ENCODE measurements at places on chromosomes 11 and 22.

DNA sequence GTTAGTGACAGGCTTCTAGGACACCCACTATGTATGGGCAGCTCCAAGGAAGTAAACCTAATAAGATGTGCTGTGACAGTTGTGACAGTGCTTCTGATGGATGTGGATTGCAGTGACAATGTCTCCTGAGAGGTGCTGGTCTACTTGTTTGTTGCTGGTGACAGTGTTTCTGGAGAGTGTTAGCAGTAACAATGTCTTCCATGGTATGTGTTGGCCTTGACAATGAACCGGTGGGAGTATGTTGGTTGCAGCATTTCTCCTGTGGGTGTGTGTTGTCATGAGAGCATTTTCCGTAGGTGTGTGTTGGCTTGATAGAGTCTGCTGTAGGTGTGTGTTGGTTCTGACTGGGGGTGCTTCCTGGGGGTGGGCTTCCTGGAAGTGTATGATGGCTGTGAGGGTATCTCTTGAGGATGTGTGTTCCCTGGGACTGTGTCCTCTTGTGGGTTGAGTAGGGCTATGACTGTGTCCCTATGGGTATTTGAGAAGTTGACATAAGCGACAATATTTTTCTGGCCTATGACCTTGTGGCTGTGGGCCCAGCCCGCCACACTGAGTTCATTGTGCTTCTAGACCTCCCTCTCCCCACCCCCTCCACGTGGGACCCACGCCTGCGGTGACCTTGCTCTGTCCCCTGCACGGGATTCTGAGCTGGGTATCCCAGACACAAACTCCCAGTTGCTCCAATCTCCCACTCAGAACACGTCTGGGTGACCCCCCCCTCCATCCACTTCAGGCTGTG, 1.2 kb downstream of the DCHS1 start:
- DNase-seq, result no peak

- DNase-seq, result no peak
These were observed 1.1 kb upstream of the SAMM50 start for GRCh38 chr22:43953988-43954785.

GRCh38 chr11:110778343-110778742, 66.1 kb upstream of the ARHGAP20 start:
- no peak for DNase-seq

- no peak for DNase-seq
These were observed 52.0 kb upstream of the CHRNA10 start for GRCh38 chr11:3723014-3723708.

DNA sequence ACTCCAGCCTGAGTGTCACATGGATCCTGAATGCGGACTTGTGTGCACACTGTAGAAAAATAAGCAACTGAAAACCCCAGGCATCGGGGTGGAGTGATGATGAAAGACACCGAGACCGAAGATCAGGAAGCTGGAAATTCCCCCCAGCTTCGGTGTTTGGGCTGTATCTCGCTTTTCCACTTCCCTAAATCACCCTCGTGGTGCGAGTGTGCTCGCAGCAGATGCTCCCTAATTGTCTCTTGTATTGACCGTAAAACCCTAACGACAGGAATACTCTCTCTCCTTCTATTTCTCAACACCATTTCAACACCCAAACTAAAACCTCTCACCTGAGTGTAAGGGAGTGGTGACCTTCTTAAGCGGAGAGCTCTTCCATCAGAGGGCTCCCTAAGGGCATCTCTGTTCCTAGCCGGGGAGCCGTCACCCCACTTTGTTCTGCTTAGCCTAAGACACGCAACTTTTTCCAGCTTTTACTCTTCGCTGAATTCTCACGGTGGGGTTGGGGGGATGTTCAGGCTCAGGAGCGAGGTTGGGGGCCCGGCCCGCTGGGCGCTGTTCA, 635 bp upstream of the GRK3 start:
- DNase-seq, result no peak

DNA sequence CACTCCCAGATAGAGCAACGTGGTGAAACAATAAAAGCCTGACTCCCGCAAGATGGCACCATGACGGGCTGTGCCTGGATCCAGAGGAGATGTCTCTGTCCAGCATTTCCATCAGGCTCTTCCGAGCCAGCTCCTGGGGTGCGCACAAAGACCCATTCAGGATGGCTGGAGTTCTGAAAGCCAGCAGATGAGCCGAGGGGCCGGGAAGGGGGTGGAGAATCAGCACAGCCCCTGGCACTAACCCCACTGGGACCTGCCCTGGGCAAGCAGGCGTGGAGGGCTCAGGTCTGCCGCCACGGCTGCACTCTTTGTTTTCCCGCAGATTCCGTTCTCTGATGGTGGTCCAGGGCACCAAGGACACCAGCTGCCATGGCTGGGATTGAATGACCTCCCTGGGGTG, 97.2 kb upstream of the BLID start:
- DNase-seq, result no peak

GRCh38 chr11:21794306-21794705, 398.6 kb upstream of the ANO5 start:
- DNase-seq, result no peak

DNA sequence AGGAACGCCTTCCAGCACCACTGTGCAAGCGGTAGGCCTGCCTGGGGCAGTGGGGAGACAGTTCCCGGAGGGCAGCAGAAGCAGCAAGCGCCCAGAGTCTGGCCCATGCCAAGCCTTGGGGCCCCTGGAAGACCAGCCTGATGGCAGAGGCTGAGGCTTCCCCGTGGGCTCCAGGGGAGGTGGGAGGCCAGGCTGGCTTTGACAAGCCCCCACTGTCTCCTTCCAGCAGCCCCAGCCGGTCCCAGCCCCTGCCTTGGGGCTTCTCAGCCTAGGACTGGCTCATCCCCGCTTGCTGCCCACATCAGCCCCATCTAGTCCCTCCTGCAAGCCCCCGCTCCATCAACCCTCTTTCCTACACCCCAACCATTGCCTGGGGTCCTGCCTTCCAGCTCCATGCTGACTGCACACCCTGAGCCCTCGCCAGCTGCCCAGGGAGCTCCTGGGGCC, 46.7 kb downstream of the IGF2 start:
- DNase-seq, result no peak

DNA sequence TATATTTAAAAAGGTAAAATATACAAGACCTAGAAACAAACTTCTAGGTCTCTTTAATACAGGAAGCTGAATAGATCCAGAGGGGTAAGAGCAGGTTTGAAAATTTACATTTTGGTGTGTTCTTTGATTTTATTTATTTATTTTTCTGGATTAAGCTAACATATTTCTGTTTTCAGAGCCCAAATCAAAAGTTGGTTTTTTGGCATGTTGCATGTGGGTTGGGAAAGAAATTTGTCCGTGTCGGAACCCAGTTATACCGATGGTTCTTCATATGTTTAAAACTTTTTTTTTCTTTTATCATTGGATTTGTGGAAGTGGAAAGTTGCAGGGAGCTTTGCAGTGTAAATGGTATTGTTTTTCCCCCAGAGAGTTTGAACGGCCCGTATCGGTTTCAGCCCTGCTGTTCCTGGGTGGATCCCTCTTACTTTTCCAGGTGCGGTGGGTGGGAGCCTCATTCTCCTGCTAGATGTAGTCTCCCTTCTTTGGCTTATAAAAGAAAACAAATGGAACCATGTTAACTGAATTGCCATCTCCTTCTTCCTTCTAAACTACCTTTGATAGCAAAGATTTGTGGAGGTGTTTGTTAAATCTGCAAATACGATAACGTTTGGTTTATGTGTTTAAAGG, 746 bp downstream of the CTNND1 start:
- DNase-seq, result no peak

- no peak for DNase-seq
These were observed 155.0 kb upstream of the TIMP3 start for GRCh38 chr22:32646476-32646875.

DNA sequence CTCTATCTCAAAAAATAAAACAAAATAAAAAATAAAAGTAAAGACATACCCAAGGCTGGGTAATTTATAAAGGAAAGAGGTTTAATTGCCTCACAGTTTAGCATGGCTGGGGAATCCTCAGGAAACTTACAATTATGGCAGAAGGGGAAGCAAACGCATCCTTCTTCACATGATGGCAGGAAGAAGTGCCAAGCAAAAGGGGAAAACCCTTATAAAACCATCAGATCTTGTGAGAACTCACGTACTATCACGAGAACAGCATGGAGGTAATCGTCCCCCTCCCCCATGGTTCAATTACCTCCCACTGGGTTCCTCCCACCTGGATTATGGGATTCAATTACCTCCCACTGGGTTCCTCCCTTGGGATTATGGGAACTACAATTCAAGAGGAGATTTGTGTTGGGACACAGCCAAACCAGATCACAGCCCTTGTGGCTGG, 8.3 kb upstream of the SSTR3 start:
- no peak for DNase-seq

GRCh38 chr11:88704485-88704884, 361.3 kb downstream of the GRM5 start:
- DNase-seq, result no peak

GRCh38 chr22:36758792-36759271, 17.1 kb downstream of the IFT27 start:
- no peak for DNase-seq

- DNase-seq, result no peak
These were observed 115.9 kb downstream of the NAV2 start for GRCh38 chr11:19828382-19829108.

DNA sequence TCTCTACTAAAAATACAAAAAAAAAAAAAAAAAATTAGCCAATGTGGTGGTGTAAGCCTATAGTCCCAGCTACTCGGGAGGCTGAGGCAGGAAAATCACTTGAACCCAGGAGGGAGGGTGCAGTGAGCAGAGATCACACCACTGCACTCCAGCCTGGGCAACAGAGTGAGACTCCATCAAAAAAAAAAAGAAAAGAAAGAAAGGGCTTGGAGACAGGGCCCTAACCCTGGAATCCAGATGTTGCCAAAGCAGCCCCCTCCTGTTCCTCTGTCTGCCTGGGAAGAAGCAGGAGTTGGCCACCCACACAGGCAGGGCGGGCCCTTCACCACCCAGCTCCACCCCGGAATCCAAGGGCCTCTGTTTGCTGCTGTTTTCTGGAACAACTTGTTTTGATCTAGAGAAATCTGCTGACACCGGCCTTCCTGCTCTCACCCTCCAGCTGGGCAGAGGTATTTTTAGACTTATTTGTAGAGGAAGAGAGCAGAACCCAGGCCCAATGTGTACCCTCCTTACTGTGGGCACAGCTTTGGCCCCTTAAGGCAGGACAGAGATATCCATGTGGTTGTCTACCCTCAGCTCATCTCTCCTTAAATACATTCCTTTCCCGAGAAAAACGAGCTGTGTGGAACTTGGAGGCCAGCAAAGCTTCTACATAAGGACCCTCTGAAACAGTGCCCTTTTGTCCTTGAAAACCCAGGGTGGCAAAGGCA, 2.7 kb upstream of the NEAT1 start:
- DNase-seq, result peak; percentile 65

- DNase-seq, result no peak
These were observed 536 bp downstream of the YWHAH start for GRCh38 chr22:31944700-31945442.
